ENCODE measurements at places on chromosomes 11 and 22.

DNA sequence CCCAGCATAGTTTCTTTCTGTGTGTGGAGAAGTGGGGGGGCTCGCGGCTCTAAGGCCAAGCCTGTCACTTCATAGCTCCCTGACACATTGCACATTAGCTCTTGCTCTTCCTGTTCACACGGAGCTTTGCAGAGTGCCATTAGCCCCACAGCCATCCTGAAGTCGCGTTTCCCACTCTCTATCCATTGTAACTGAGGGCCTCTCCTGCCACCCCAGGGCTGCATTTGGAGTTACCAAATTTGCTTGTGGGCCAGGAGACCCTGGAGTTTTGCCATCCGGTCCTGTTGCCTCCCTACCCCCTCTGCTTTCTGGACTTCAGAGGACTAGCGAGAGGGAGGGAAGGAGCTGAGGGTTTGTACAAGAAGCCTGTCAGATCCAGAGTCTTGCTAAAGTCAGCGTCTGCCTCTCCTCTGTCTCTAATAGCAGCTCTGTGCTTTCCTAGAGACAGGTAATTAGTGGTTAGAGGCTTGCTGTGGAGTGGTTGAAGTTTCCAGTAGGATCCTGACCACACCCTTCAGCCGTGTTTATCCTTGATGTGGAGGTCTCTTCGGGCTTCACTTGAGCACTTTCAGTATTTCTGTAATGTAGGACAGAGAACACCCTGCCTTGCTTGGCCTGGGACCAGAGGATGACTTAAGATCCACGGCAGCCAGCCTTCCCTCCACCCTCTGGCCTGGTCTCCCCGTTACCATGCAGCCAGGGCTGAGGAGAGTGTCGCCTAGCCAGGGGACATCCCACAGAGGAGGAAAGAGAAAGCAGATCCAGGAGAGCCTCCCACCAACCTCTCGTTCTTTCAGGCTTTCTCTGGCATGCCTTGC lies 14.1 kb downstream of the DCPS start:
- DNase-seq: no peak

- no peak for DNase-seq
These were observed 377.6 kb downstream of the CADM1 start for GRCh38 chr11:115126515-115127208.

DNA sequence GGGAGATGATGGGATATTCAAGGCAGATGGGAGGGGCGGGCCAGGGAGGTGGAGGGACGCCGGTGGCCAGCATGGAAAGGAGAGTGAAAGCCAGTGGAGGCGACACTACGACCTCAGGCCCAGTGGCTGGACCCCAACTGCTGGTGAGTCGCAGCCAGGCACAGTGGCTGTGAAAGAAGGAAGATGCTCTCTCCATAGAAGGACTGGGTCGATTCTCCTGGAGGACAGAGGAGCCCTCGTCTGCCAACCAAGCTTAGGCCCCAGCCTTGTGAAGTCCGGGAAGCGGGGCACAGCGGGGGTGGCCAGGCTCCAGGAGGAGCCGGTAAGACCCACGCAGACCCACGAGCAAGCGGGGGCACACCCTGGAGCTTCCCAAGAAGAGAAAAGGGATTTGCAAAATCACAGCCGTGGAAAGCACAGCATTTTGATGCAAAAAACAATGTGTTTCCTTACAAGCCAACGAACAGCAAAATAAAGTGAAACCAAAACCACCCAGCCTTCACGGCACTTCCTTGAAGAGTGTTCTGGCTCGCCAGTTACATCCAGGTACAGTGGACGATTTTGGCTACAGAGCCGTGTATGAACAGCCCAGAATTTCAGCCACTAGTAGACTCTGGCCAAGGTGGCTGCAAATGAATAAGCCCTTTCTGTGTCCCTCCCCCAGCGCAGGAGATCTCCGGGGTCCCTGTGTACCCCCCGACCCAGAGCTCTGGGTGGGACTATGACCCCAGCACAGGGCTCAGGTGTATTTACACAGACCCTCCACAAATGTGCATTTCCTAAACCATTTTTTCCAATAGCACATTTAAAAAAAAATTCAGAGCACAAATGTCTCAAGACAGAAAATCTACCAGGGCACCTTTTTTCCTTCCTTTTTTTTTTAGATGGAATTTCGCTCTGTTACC lies 96.9 kb downstream of the TRMU start:
- no peak for DNase-seq

DNA sequence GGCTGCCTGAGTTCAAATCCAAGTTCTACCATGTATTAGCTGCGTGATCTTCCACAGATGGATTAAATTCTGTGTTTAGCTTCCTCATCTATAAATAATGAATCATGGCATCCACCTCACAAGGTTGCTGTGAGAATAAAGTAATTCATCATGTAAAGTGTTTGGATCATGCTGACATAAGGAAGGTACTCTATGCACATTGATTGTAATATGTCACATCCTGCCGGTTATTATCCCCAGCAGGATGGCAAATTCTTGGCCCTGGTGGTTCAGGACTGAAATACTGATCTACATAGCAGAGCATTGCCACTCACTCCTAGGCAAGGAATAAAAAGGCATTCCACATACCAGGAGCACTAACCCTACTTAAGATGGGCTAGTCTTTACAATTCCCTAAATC lies 40.8 kb downstream of the LGR4 start:
- DNase-seq: no peak

- DNase-seq: no peak
These were observed 950.9 kb upstream of the CNTN5 start for GRCh38 chr11:98069861-98070260.

All from SHP77 treated with DMSO at 0.1 percent for 48 hours (cell line).